ENCODE measurements at places on chromosomes 7 and 10. TPM values are rescaled to one million over a fixed set of nuclear protein-coding genes. Genes with fewer than 3 reads are reported as not detected.

Gene LLCFC1
- polyA plus RNA-seq, result 0.24 TPM

Gene PIP4K2A
- 26.4 TPM for polyA plus RNA-seq

Gene WEE2
- 0.36 TPM for polyA plus RNA-seq

Gene MMD2
- 0.17 TPM for polyA plus RNA-seq

Gene MARVELD1
- 37.3 TPM for polyA plus RNA-seq

Gene ANXA8
- not detected for polyA plus RNA-seq

Gene TCF7L2
- 50.6 TPM for polyA plus RNA-seq

Gene GDF2
- polyA plus RNA-seq, result 0.11 TPM

Gene HOXA5
- polyA plus RNA-seq, result 87.5 TPM

Gene DNAJC12
- 16.3 TPM for polyA plus RNA-seq

Gene PPIA
- polyA plus RNA-seq, result 1,131 TPM

Gene FEZF1
- not detected for polyA plus RNA-seq

Gene ARMC3
- polyA plus RNA-seq, result 13.4 TPM

Gene ETV1
- 37.3 TPM for polyA plus RNA-seq

Gene SUGCT
- polyA plus RNA-seq, result 16.5 TPM

Gene LRRC17
- 60.8 TPM for polyA plus RNA-seq

Gene HOXA7
- polyA plus RNA-seq, result 33.9 TPM

Gene C10orf62
- 0.61 TPM for polyA plus RNA-seq

Gene PPP1R17
- polyA plus RNA-seq, result not detected

Gene MYL10
- 0.36 TPM for polyA plus RNA-seq

Gene HTR5A
- not detected for polyA plus RNA-seq

Gene CLDN4
- polyA plus RNA-seq, result 98.4 TPM

Gene RBM20
- polyA plus RNA-seq, result 8.2 TPM

Gene FRA10AC1
- polyA plus RNA-seq, result 23.7 TPM

Gene LRRN3
- 5.9 TPM for polyA plus RNA-seq

Gene RARRES2
- 56.9 TPM for polyA plus RNA-seq

Gene ATRNL1
- 32.0 TPM for polyA plus RNA-seq

Gene DYDC2
- 1.8 TPM for polyA plus RNA-seq

Gene CPA2
- polyA plus RNA-seq, result 0.61 TPM

Gene NRG3
- 11.8 TPM for polyA plus RNA-seq

Gene NPSR1
- not detected for polyA plus RNA-seq

Gene FBXW4
- 51.1 TPM for polyA plus RNA-seq

Gene ELAPOR2
- polyA plus RNA-seq, result 9.2 TPM

Gene PAX2
- 140 TPM for polyA plus RNA-seq
